ENCODE measurements at places on chromosomes 7 and 10. TPM values are rescaled to one million over a fixed set of nuclear protein-coding genes. Genes with fewer than 3 reads are reported as not detected.

GFRA1 gene
- total RNA-seq, result 1.7 TPM

GRM3 gene
- not detected for total RNA-seq

NCF1 gene
- 2.3 TPM for total RNA-seq

GRCh38 chr7:148344406-148344805 lies 246.2 kb upstream of the C7orf33 start:
- DNase-seq, result no peak

GRCh38 chr7:31110331-31111108 lies 58.4 kb downstream of the ADCYAP1R1 start:
- DNase-seq, result no peak

DNA sequence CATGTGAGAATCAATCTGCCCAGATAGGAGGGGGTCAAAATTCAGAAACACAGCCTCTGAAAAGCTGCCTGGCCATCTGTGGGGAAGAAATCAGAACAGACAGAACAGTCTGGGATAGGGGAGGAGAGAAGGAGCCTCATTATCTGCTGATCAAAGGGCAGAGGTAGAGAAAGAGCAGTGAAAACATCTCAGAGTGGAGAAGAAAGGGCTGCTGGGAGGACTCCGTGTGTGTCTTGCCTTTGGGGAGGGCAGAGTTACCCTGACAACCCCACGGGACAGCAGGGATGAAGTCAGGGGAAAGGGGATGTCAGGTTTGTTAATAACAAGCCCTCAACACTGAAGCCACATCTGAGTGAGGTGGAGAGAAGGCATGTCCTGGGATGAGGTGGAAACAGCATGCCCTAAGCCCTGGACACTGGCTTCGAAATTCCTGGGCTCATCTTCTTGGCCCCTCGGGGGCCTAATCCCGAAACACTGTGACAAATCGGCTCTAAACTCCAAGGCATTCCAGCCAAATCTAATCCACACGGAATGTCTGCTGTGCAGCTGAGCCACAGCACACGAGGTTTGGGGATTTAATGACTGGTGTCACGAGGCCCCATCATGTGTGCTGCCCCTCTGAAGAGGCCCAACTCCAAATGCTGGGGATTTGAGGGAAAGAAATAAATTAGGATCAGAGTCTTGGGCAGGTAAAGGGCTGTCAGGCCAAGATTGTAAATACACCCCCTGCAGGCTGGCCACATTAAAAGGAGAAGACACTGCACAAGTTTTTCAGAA lies 82.8 kb upstream of the FGFR2 start:
- no peak for DNase-seq

- no peak for DNase-seq
Observed at GRCh38 chr7:70674571-70675010, 457.4 kb upstream of the GALNT17 start.

DNA sequence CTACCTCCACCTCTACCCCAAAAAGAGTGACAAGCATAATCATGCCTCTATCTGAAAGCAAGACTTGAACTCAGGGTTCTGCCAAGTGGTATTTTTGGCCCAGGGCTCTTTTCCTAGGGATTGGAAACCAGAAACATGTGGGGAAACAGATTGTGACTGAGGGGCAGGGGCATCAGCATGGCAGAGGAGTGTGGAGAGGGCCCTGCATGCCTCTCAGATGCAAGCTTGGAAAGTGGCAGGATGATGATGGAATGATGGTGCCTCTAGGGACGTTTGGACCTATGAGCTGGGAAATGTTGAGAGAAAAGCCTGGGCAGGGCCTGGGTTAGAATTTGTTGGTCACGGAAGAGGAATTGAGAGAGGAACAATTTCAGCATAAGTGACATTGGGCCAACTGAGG lies 78.4 kb upstream of the LEP start:
- DNase-seq, result no peak

DNA sequence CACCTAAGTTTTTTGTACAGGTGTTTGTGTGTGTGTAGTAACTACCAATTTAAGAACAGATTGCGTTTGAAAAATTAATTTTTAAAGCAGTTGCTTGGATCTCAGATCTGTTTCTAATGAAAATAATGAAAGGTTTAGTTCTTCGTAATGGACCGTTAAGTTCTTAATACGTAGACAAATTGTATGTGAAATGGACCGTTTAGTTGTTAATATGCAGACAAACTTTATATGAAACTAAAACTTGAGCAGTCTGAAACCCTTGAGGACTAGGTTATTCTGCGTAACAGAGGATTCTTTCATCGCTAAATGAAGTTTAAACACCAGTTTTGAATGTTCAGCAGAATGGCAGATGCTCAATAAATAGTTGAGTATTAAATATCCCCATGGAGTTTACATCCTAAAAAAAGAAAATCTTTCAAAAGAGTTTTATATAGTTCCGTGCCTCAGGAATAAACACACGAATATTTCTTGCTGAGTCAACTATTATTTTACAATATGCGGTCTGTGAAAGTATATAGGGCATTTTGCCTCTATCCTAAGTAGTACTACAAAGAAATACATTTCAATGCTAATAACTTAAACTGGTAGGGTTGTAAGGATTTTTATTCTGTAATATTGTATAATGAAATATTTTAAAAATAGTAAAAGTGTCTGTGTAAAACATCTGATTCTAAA lies 1.2 kb downstream of the DBF4 start:
- DNase-seq, result no peak

- no peak for DNase-seq
Observed at GRCh38 chr7:106167439-106168136, 55.5 kb upstream of the SYPL1 start.

DNA sequence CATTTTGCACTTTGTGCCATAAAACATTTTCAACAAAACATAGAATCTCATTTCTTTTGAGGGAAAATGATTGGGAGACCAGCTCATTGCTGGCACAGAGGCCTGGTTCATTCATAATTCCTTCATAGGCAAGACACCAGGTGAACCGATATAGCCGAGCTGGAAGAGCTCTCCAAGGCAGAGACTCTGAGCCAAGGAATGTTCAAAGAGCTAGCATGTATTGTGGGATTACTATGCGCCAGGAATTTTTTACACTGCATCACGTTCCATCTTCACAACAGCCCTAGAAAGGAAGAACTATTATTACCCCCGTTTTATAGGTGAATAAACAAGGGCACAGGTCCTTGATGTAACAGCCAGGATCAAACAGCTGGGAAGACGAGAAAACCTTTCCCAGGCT lies 2.1 kb upstream of the IL6 start:
- no peak for DNase-seq

DNA sequence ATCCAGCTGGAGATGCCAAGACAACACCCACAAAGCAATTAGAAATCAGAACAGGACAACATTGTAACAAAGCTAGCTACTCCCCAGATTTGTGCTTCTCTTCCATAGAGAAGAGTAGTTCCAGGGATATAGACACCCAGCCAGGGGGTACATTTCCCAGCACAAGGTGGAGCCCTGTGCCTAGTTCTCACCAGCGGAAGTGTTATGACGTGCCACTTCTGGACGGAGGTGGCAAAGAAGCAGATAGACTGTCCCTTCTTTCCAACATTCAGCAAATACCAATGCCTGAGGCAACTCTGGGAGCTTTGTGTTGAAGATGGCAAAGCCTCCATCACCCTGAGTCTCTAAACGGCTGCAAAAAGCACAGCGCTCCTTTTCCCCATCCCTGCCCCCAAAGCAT lies 23.4 kb upstream of the GSAP start:
- DNase-seq, result no peak

Data from kidney epithelial cell (primary cell).